Naive thymus-derived CD8-positive, alpha-beta T cell (primary cell): ENCODE measurements at places on chromosomes 3 and 15. TPM values are rescaled to one million over a fixed set of nuclear protein-coding genes. Genes with fewer than 3 reads are reported as not detected.

PP2D1 gene
- not detected for total RNA-seq

DUOX1 gene
- not detected for total RNA-seq

CAMKV gene
- not detected for total RNA-seq

KBTBD13 gene
- not detected for total RNA-seq

C3orf38 gene
- total RNA-seq = 41.3 TPM
